ENCODE measurements at places on chromosomes 12 and 14.

- no peaks in the 10 kb centered on the region for H3K36me3 ChIP-seq
- H3K27ac ChIP-seq = no peak overlapping the region
- DNase-seq = no peak
- peaks cover 27% of the 10 kb centered on the region for H3K4me1 ChIP-seq
- H3K27me3 ChIP-seq = no peaks in the 10 kb centered on the region
- no peak overlapping the region for H3K4me3 ChIP-seq
Measured at GRCh38 chr14:103693515-103693914, 21.7 kb downstream of the XRCC3 start.

- H3K27ac ChIP-seq = peak overlapping the region; percentile 41
- H3K4me3 ChIP-seq = no peak overlapping the region
- H3K27me3 ChIP-seq = no peaks in the 10 kb centered on the region
- H3K36me3 ChIP-seq = no peaks in the 10 kb centered on the region
Measured at GRCh38 chr12:92078167-92079053, 67.2 kb downstream of the BTG1 start.

DNA sequence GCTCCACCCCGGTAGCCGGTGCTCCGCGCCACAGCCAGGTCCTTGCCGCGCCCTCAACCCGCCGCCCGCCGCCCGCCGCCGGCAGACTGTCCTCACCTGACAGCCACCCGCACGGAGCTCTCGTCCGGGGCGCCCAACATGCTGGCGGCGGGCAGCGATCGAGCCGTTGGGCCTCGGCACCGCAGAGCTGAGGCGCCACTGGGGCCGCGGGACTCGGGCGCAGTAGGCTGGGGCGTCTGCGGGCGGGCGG is 164 bp downstream of the KIF21A start:
- no peaks in the 10 kb centered on the region for H3K27me3 ChIP-seq
- H3K27ac ChIP-seq = peak overlapping the region; percentile 91
- DNase-seq = no peak
- peak overlapping the region; percentile 76 for H3K4me3 ChIP-seq
- no peaks in the 10 kb centered on the region for H3K36me3 ChIP-seq

- H3K27me3 ChIP-seq = peaks cover 3% of the 10 kb centered on the region
- no peaks in the 10 kb centered on the region for H3K4me1 ChIP-seq
- DNase-seq = no peak
- no peaks in the 10 kb centered on the region for H3K36me3 ChIP-seq
Measured at GRCh38 chr12:103712216-103712615, 125.1 kb downstream of the STAB2 start.

GRCh38 chr12:105279460-105280056 is 43.6 kb upstream of the APPL2 start:
- no peak overlapping the region for H3K4me3 ChIP-seq
- DNase-seq = peak; percentile 30
- no peaks in the 10 kb centered on the region for H3K36me3 ChIP-seq
- no peak overlapping the region for H3K27ac ChIP-seq
- H3K27me3 ChIP-seq = no peaks in the 10 kb centered on the region

GRCh38 chr12:98295681-98296080 is 219.7 kb upstream of the TMPO start:
- no peak overlapping the region for H3K4me3 ChIP-seq
- H3K27ac ChIP-seq = no peak overlapping the region
- no peaks in the 10 kb centered on the region for H3K4me1 ChIP-seq
- no peak for DNase-seq

All from hepatocyte (in vitro differentiated cells).